ENCODE measurements at places on chromosomes 16 and 17. TPM values are rescaled to one million over a fixed set of nuclear protein-coding genes. Genes with fewer than 3 reads are reported as not detected.
A peak's percentile ranks its signal among the peaks of the same experiment; 100 is the strongest.

GRCh38 chr17:8384801-8385378, 1.9 kb upstream of the RPL26 start:
- no peak for DNase-seq

GRCh38 chr17:79391376-79392233, 219.2 kb downstream of the RBFOX3 start:
- peak; percentile 67 for DNase-seq

GRCh38 chr17:13510062-13510461, 91.7 kb downstream of the HS3ST3A1 start:
- no peak for DNase-seq

- no peak for DNase-seq
Observed at GRCh38 chr17:31216031-31216751, 80.8 kb downstream of the OMG start.

GRCh38 chr16:745739-746138, 4.9 kb upstream of the CIAO3 start:
- no peak for DNase-seq

DNA sequence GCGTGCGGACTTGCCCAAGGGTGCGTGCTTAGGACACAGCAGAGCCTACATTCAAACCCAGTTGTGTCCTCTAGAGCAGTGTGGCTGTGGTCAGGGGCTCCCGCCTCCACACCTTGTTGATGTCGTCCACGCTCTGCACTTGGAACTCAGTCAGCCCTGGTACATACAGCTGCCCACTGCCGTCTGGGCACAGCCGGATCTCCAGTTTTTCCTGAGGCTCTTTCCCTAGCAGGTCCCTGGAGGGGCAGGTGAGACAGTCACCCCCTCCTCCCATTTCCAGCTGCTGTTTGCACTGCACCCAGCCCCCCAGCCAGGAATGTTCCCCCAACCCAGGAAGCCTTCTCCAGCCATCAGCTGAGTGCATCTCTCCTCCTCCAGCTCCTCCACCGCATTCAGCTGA, 25.7 kb downstream of the KATNB1 start:
- DNase-seq: no peak

- no peak for DNase-seq
Observed at GRCh38 chr16:7363422-7364417, 31.1 kb downstream of the RBFOX1 start.

DNA sequence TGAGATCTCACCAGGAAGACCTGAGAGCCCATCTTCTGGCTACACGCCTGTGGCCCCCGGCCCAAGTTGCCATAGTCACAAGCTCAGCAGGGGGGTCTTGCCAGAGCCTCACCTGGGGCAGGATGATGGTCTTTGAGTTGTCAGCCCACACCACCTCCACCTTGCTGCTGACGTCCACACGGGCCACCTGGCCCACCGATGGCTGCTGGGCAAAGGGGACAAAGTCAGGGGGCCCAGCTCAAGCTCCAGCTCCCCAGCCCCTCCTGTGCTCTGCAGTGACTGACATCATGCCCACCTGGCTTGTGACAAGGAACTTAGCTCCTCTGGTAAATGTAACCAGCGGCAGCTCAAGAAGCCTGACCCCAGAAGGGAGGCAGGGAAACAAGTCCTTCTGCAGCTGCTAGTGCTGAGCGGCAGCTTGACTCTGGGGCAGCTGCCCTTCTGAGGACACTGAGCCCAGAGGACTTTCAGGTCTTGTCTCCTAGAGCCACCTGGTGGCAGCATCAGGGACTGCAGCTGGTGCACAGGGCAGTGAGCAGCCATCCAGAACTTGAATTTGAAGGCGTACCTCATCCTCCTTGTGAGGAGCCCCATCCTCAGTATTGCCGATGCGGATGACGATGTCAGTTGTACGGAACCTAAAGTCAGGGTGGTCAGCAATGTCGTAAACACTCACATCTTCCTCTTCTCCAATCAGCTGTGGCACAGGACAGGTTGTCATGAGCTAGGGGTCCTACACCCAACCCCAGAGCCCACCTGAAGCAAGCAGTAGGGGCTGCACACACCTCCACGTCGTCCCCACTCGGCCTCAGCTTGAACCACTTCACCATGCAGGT, 13.5 kb downstream of the SPHK1 start:
- DNase-seq: peak; percentile 91

GRCh38 chr16:55494994-55495421, 13.9 kb upstream of the LPCAT2 start:
- DNase-seq: no peak

The CDH15 gene
- total RNA-seq: not detected

- DNase-seq: no peak
Observed at GRCh38 chr16:12724226-12724625, 79.5 kb downstream of the CPPED1 start.

- no peak for DNase-seq
Observed at GRCh38 chr16:25141648-25142047, 30.1 kb downstream of the LCMT1 start.

GRCh38 chr16:57023541-57024249, 34.3 kb downstream of the NLRC5 start:
- peak; percentile 69 for DNase-seq

DNA sequence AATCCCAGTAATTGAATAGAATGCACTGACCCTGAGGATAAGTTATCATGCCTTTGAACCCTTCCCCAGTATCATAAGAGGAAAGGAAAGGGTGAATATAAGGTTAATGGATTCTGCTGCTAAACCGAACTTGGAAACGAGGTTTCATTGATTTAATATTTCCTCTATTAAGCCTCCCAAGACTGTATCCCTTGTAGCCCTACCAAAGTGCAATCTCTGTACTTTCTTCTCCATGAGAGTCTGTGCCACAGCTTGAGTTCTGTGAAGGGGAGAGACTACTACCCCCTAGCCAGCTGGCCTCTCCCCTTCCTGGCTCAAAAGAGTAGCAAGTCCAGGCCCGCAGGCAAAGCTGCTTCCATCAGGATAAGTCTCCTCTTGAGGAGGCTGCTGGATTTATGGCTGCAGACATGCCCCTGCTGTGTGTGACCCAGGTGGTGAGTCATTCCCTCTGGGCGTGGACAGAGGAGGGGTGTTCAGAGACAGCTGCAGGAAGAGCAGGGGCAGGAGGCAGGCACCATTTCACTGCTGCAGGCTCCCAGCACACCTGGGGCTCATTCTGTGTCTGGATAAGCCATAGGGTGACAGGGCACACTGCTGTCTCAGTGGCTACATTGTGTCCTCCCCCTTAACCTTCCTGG, 58.4 kb downstream of the TOM1L2 start:
- peak; percentile 73 for DNase-seq

The TIMP2 gene
- 2.9 TPM for total RNA-seq

The MT1B gene
- total RNA-seq: not detected

- DNase-seq: no peak
Observed at GRCh38 chr16:5215901-5216300, 118.3 kb upstream of the EEF2KMT start.

The TNFRSF13B gene
- not detected for total RNA-seq

The IKZF3 gene
- total RNA-seq: 119 TPM

- no peak for DNase-seq
Observed at GRCh38 chr16:53896722-53897121, 192.8 kb downstream of the FTO start.

DNA sequence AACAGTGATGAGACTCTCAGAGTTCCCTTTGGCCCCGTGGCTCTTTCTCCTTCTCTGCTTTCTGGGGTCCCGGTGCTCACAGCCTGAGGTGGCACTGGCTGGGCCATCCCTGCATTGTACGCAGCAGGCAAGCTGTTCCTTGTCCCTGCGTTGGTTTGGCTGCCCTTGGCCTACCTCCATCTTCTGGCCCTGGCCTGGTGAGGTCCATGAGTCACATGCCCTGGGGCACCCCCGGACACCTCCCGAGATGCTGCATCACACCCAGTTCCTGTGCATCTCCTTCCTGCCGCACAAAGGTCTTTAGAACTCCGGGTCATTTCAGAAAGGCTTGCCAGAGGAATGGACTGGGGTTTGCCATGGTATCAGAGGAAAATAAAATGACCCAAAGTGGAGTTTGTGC, 9.5 kb downstream of the SULT1A2 start:
- no peak for DNase-seq

The DPEP2 gene
- 4.7 TPM for total RNA-seq

DNA sequence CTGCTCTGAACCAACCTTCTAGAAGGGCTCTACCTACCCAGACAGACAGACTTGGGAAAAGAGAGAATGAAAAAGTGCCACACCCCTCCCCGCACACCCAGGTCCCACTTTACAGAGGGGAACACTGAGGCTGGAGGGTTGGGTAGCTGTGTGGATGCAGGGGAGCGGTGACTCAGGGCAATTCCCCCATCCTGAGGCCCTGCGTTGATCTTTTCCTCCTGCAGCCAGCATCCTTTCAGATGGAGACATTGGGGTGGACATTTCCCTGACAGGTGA, 10.0 kb downstream of the CETP start:
- no peak for DNase-seq

The CA5A gene
- total RNA-seq: not detected

The TEKT1 gene
- not detected for total RNA-seq

DNA sequence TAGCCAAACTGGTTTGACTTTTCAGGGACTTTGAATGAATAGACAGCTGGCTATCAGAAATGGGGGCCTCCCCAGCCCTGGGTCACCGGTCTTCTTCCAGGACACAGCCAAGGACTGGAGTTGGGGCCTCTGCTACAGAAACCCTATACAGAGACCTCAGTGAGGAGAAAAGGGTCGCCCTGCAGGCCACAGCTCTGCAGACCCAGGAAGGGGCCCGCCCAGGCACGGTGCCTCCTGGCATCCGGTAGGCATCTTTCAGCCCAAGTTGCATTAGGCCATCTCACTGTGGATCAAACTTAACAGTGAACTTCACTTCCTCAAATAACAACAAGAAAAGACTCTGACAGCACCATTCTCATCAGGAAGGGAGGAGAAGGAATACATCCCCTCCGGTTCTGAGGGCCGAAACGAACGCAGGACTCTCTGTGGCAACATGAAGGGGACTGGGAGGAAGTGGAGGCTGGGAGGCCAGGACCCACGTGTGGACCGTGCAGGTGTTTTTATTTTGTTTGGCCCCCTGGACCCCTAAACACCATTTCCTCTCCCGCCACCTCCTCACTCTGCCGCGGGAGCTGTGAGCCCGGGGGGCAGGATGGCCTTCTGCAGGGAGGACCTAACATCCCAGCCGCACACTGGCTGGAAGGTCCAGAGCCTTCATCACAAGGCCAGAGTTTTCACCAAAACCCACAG, 7.2 kb downstream of the SLC38A10 start:
- DNase-seq: no peak

GRCh38 chr17:41965694-41966462, 717 bp upstream of the CNP start:
- peak; percentile 76 for DNase-seq

GRCh38 chr17:77690271-77691161, 268.0 kb upstream of the TNRC6C start:
- peak; percentile 53 for DNase-seq

The FBXW10 gene
- total RNA-seq: not detected

DNA sequence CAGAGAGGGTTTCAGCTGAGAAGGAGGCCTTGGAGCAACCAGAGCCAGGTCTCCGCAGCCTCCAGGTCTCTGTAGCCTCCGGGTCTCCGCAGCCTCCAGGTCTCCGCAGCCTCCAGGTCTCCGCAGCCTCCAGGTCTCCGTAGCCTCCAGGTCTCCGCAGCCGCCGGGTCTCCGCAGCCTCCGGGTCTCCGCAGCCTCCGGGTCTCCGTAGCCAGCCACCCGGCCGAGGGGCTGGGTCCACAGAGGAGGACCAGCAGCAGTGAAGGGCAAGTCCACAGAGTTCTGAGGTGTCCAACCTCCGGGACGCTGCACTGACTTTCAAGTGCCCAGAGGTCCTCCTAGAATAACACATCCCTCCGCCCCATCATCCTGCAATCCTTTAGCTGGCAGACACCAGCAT, 221.0 kb downstream of the RBFOX3 start:
- DNase-seq: no peak

DNA sequence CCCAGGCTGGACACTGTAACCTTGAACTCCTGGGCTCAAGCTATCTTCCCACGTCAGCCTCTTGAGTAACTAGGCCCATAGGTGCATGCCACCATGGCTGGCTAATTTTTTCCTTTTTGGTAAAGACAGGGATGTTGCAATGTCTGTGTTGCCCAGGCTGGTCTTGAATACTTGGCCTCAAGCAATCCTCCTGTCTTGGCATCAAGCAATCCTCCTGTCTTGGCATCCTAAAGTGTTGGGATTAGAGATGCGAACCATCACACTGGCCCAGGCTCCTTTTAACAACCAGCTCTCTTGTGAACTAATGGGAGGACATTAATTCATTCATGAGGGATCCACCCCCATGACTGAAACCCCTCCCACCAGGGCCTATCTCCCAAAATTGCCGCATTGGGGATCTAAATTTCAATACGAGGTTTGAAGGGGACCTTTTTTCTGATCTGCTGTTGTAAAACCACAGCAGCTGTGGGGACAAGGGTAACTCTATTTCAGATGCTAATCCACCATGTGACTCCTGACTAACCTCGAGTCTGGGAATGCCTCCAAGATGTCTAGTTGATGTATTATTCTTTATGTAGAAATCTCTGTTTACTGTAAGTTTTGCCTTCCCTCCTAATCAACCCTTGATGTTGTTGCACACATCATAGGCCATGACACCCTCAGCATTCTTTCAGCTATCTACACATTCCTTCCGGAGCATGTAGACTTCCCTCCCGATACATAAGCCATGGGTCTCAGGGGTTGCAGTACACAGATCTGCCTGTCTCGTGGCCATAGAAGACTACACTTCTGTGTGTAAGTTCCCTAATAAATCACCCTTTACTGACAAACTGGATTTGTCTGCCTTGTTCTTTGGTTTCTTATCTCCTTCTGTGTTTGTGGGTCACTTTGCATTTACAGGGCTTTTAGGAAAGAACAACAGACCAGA, 37.6 kb downstream of the RNF112 start:
- DNase-seq: no peak

DNA sequence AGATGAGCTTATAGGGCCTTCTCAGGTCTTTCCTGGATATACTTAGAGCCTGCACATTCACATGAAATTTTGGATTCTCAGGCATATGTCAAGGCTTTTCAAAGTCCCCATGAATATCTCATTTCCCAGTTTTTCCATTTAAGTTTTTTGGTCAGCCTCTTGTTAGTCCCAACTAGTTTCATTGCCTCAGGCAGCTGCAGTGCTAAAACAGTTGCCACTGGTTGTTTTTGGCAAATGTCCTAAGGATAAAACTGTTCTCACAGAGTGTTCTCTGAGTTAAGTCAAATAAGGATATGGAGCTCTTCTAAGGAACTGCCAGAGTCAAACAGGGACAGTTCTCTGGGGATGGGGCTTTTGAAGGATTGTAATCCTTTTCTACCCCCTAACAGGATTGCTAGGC, 39.9 kb upstream of the ABCC11 start:
- no peak for DNase-seq

DNA sequence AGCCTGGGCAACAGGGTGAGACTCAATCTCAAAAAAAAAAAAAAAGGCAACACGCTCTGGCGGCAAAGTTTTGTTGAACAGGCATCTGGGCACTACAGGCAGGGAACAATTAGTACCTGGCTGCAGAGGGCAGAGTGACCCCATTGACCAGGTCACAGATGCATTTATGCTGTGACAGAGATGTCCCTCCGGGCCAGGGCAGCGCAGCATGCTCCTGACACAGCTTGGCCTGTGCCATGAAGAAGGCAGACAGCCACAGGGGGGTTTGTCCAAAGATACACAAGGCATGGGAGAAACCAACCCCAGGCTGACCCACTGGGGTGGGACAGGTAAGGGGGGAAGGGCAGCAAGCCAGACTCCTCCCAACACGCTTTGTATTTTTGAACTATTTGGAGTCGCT, 7.7 kb upstream of the SRRM2 start:
- DNase-seq: no peak

The ITGAD gene
- total RNA-seq: 0.23 TPM

The SLC43A2 gene
- 1.3 TPM for total RNA-seq

All from activated CD8-positive, alpha-beta memory T cell treated with anti-CD3 and anti-CD28 coated beads, Interleukin-2, amount 10 ng/mL, durations not matched to agents 7 days and 5 days (primary cell).